ENCODE measurements at places on chromosomes 7 and 10. TPM values are rescaled to one million over a fixed set of nuclear protein-coding genes. Genes with fewer than 3 reads are reported as not detected.

BRAF gene
- 6.5 TPM for total RNA-seq

DOCK1 gene
- total RNA-seq: 17.1 TPM

WNT8B gene
- total RNA-seq: not detected

SUFU gene
- total RNA-seq: 0.84 TPM

HOXA7 gene
- 5.1 TPM for total RNA-seq

ALOX5 gene
- total RNA-seq: 2.1 TPM

BTBD16 gene
- total RNA-seq: 0.88 TPM

TRIL gene
- total RNA-seq: 0.20 TPM

GAD2 gene
- total RNA-seq: not detected

All from Caki2 (cell line).